ENCODE measurements at places on chromosomes 5 and 9.

DNA sequence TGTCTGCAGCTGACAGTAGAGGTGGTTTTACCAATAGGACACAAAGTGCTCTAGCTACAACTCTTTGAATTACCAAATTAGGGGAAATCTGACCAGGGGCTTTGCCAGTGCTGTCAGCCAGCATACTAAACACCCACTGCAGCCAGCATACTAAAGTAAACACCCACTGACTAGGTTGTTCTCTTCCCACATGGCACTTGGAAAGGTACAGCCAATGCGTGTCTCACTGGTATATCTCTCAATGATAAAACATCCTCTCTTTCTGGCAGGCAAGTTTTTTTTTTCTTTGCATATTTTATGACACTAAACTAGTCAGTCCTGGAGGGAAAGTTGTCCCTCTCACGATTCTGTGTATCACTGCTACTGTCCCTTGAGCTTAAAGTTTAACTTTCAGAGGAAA is 216.1 kb downstream of the TLE1 start:
- DNase-seq = no peak

GRCh38 chr9:133915534-133916158 is 76.5 kb downstream of the VAV2 start:
- no peak for DNase-seq

GRCh38 chr5:156271569-156271968 is 55.4 kb upstream of the SGCD start:
- DNase-seq = no peak

DNA sequence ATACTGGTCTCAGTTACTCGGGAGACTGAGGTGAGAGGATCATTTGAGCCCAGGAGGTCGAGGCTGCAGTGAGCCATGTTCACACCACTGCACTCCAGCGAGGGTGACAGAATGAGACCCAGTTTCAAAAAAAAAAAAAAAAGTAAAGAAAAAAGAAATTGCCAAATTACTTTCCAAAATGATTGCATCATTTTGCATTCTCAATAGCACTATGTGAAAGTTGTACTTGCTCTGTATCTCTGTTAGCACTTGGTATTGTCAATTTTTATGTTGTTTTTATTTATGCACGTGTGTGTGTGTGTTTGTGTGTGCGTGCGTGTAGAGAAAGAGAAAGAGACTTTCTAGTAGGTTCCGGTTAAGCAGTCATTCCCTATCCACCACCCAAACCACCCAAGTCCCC is 328.4 kb downstream of the RAB3C start:
- no peak for DNase-seq

GRCh38 chr9:88585426-88585825 is 50.4 kb downstream of the NXNL2 start:
- DNase-seq = no peak

DNA sequence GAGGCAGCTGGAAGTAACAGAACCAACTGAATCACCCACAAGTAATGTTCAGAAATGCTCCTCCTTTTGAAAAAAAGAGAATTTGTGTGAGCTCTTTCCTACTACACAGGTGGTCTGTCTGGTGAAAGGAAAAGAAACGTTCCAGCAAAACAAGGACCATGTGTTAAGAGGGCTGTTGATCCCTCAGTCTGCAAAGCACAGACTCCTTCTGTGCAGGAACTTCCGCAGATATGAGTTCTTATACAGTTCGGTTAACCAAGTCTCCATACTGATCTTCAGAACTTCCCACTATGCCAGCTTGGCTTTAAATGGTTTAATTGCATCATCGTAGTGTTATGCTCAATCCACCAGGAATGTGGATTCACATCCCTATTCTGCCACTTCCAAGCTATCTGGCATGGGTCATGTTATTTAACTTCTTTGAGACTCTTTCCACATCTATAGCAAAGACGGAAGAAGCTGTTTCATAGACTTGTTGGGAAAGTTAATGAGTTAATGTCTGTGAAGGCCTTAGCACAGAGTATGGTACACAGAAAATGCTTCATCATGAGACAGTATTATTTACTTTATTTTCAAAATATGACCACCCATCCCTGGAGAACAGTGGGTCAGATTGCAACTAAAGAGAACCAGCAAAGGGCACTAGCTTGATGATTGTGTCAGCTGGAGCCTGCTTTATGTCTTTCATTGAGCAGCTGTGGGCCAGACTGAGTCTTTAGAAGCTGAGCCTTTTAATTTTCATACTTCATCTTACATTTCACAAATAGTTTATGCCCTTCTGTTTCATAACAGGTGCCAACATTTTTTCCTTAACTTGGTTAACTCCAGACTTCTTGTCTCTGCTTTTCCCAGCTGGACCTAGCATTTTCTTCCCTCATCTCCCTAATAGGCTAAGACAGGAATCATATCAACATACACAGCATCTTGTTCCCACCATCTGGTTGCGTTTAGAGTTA is 89.9 kb downstream of the MAMDC2 start:
- DNase-seq = no peak

DNA sequence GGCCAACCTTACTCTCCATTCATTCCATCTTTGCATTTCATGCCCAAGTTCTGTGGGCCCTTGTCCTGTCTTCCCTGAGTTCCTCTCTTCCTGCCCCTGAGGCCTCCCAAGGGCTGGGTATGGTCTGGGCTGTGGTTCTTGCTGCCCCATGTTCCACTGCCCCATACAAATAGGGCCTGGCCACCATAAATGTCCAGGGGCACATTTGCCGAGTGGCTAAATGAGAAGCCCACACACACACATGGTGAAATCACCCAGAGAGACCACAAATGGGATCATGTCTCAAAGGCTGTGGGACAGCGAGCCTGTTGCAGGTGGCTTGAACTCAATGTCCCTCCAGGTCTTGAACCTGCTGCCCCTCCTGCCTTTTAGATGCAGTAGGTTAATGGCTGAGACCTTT is 1.2 kb downstream of the TIFAB start:
- no peak for DNase-seq

DNA sequence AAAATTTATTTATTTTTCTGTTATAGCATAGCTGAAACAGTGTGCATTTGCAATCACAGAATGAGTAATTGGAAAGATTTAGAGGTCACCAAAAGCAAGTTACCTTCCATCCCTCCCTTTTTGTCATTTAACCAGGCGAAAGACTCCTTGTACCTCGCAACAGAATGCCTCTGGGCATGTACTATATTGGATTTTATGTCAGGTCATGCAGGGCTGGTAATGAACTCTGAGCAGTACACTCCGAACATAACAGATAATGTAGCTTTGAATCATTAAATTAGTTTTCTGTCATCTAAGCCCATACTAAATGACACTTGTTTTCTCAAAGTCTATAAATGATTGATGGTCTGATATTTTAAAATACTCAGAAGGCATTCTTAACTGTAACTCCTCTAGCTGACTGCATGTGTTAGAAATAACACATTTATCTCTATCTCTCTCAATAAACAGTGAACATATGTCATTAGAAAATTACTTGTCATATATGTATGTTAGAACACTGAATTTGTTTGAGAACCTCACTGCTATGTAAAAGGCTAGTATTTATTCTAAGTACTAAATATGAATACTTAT is 541.2 kb downstream of the CDH10 start:
- DNase-seq = no peak

DNA sequence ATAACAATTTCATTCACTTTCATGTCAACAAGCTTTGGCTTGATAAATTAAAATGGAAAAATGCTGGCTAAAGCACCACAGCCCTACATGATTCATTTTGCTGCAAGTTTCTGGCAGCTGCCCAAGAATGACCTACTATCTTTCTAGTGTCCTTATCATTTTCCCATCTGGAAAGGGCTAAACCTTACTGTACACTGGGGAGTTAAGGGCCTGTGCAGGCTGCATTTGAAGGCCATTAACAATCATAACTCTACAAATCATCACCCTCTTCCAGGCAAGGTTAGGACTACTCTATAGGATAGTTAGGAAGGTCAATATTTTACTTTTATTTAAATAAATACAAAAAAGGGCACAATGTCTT is 579.7 kb upstream of the ZNF608 start:
- no peak for DNase-seq

GRCh38 chr9:122446819-122447484 is 30.8 kb downstream of the OR1J1 start:
- DNase-seq = no peak

- no peak for DNase-seq
Measured at GRCh38 chr5:156295431-156295830, 31.5 kb upstream of the SGCD start.

GRCh38 chr5:14277385-14278320 is 134.5 kb downstream of the TRIO start:
- DNase-seq = no peak

GRCh38 chr9:137394866-137395665 is 27.9 kb downstream of the EXD3 start:
- DNase-seq = no peak

DNA sequence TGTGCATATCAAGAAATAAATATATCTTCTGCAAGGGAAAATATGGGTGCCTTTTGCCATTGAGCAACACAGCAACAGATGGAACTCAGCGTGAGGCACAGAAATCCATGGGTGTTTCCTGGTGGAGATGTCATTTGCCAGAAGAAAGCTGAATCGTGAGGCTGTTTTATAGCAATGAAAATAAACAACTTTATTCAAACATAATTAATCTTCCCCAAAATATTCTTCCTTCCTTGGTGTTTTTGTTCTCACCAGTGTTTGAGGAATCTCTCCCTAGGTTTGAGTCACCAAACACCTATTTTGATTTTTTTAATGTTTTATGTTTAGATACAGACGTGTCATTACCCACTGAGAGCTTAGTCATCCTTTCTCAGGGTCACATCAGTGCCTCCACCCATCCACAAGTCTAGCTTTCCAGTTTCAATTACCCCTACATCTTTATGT is 65.8 kb upstream of the PAPPA start:
- DNase-seq = no peak

- DNase-seq = no peak
Measured at GRCh38 chr9:71986900-71987299, 73.5 kb downstream of the C9orf57 start.

DNA sequence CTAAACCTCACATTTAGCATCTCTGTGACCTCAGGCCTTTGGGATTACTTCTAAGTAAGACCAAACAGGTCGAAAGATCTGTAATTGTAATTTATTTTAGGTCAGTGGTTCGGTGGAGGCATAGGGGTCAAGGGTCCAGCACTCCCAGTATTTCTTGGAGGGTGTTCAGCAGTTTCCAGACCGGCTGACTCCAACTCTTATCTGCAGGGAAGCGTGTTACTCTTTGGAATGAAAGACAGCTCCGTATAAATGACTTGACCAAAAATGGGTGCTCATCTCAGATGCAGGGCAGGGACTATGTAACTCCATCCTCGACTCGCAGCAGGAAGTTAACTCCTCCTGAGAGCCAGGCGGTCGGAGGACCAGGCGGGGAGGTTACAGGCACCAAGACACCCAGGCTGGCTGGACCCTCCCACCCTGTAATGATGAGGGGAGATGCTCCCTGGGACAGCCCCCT is 620 bp upstream of the VPS13A start:
- DNase-seq = no peak

All from T-helper 17 cell (primary cell).